ENCODE measurements at places on chromosomes 1 and 21.

GRCh38 chr1:8031176-8031785 lies 5.2 kb upstream of the ERRFI1 start:
- no peak for DNase-seq

DNA sequence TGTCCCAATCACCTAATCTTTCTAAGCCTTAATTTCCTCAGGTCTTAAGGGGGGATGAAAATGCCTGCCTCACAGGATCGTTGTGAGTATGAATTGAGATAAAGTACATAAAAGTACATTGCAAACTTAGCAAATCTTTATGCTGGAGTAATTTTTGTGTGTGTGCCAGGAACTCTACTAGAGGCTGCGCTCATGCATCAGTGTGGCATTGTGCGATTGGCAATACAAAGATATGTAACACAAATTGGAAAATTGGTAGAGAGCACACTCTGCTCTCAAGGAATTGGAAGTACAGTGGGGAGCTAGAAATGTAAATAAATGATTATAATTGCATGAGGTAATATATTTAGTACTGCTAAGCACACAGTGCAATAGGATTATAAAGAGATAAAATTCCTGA lies 398.3 kb downstream of the DUSP10 start:
- DNase-seq: no peak

GRCh38 chr1:214380396-214380795 lies 99.4 kb downstream of the SMYD2 start:
- DNase-seq: no peak

DNA sequence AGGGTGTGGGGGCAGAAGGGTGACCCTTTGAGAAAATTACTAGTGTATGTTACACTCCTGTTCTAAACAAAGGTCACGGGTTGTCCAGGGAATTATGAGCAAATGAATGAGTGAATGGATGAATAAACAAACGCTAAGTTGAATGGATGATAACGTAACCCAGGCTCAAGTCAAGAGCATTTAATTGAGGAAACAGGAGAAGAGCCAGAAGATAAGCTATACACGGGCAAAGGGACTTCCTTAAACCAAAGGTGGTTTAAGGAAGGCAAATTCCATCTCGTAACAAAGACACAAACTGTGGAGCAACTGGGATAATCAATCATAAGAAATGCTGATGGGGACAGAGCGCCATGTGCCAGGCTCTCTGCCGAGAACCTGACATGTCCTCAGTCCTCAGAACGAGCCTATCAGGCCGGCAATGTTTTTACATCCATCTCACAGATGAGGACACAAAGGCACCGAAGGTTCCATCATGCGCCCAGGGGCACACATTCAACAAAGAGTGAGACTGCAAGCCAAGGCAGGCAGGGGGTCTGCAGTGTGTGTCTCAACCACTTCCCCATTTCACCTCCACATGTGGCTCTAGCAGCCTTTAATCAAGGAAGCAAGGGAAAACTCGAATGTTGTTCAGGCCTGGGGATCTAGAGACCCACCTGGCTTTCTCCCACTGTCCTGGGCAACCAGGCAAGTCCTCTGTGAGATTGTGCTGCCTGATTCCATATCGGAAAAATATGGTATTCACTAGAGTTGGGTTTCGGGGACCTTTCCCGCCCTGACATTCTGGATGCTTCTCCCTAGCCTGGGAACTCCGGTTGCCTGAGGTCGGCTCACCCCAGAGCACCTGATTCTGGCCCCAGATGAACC lies 126.8 kb upstream of the EDN2 start:
- no peak for DNase-seq

GRCh38 chr1:223836586-223836985 lies 9.2 kb downstream of the TP53BP2 start:
- DNase-seq: no peak

DNA sequence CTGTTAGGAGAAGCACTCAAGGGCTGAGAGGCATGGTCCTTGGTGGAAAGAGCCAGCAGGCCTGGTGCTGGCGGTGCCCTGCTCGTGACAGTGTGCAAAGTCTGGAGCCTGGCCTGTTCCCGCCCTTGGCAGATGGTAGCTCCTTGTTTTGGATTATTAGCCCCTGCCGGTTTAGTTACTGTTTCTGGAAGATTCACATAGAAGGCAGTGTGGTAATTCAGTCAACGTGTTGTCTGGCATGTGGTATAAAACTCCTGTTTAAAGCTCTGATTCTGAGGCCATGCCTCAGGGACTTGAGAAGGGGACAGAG lies 6.8 kb downstream of the PKNOX1 start:
- DNase-seq: no peak

DNA sequence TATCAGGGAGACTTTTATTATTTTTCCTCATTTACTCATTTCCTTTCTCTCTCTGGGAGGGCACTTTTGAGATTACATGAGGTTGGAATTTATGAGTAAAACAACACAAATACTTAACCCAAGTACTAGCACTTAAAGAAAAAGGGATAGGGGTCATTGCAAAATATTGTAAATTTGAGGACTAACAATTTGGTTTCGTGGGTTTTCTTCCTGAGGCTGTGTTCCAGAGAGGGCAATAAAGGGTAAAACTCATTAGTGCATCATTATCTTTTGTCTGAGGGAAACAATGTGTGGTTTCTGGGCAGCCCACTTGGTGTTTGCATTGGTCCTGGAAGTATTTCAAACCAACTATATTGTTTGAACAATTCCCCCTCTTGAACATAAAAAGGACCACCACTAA lies 96.5 kb downstream of the GREM2 start:
- DNase-seq: no peak

DNA sequence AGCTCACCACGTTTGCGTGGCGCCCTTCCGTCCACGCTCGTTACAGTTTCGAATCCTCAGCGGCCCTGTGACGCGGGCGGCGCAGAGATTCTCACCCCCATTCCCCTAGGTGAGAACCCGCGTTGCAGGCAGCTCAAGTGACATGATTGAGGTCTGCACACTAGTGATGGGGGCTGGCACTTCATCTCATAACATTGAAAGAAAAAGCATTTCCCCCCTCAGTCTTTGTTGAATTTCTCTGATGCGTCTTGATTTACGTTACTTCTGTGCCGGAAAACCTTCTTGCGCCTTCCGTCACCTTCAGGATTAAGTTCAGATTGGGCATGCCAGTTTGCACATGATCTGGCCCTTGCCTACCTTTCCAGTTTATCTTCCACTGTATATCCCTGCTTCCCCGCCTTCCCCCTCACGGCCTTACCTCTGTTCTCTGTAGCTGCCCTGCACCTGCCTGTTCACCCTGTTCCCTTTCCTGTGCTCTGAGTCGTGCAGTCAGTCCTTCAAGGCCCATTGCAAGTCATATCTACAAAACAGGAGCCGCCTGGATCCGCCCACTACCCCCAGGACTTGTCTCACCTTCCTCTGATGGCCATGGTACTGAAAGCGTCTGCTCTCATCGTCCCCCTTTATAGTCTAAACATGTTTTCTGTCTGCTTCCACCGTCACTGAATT lies 1.1 kb downstream of the CTPS1 start:
- DNase-seq: no peak

- no peak for DNase-seq
Measured at GRCh38 chr1:233639611-233640010, 25.7 kb downstream of the KCNK1 start.

GRCh38 chr1:50023292-50024159 lies at the start of gene AGBL4:
Gene AGBL4 (minus strand): TSS chr1:50023954.
- DNase-seq: no peak

- no peak for DNase-seq
Measured at GRCh38 chr1:24912376-24913273, 17.5 kb downstream of the RUNX3 start.

DNA sequence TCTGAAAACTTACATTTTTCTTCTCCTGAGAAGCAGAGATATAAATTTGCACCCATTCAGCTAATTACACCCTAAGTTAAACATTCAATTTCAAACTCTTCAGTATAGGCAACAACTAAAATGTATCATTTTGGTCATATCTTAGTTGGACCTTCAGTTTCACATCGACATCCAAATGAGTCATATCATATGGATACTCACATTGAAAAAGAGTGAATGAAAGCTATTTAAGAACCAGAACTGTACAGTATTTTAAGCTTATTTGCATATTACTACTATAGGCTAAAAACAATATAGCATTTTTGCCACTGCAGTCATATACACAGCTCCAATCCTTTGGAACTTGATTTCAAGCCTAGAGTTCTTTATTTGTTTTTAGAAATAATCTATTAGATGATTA lies 33.6 kb downstream of the USP25 start:
- DNase-seq: no peak

- no peak for DNase-seq
Measured at GRCh38 chr21:25963181-25963580, 207.4 kb downstream of the APP start.

DNA sequence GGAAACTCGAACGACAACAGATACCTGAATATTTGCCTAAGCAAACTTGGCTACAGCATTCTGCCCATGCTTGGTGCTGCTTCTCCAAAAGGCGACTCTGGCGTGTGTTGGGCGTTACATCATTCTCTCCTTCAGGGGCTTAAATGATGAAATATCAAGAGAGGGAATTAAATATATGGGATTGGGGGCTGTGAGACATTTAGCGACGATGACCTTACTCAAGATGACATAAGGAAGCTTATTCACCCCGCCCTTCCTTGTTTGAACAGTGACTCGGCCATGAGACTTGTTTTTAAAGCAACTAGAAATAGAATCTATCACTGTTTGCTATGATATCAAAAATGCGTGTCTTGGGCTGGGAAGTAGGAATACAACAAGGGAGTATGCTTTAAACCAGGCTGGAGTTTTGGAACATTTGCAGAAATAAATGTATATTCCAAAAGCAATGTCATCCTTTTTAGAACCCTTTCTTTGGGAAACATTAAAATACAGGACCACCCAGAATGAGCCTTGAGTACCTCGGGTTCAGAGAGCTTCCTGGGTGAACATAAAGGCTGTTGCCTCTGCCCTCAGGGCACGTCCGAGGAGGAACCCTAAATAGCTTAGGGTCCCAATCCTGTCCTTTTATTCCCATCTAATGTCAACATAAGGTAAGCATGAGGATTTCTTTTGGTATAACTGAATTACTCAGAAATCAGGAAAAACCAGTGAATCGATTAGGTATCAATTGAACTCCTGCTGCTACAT lies 123.3 kb upstream of the SLC45A1 start:
- DNase-seq: no peak

GRCh38 chr1:1281533-1282321 lies 1.5 kb downstream of the SCNN1D start:
- no peak for DNase-seq

GRCh38 chr1:219099307-219099706 lies 74.4 kb upstream of the LYPLAL1 start:
- no peak for DNase-seq

DNA sequence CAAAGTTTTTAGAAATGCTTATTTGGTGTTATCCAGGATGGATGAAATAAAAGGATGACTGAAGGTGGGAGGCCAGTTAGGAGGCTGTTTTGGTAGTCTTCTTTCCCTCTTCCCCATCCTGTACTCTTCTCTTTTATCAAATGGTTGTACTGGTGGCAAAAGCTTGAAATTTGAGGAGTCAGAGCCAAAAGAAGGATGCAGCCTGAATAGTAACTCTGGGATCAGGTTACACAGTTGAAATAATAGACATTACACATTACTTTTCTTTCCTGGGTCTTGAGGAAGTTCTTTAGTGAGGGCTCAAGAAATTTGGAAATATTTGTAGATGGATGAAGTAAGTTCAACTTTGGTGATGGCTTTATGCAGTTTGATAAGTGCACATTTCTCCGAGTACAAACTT lies 108.6 kb downstream of the GPR52 start:
- DNase-seq: no peak

- no peak for DNase-seq
Measured at GRCh38 chr1:154582885-154583284, 15.3 kb downstream of the CHRNB2 start.

GRCh38 chr1:40450495-40451237 lies 390 bp downstream of the ZFP69B start:
- DNase-seq: no peak

DNA sequence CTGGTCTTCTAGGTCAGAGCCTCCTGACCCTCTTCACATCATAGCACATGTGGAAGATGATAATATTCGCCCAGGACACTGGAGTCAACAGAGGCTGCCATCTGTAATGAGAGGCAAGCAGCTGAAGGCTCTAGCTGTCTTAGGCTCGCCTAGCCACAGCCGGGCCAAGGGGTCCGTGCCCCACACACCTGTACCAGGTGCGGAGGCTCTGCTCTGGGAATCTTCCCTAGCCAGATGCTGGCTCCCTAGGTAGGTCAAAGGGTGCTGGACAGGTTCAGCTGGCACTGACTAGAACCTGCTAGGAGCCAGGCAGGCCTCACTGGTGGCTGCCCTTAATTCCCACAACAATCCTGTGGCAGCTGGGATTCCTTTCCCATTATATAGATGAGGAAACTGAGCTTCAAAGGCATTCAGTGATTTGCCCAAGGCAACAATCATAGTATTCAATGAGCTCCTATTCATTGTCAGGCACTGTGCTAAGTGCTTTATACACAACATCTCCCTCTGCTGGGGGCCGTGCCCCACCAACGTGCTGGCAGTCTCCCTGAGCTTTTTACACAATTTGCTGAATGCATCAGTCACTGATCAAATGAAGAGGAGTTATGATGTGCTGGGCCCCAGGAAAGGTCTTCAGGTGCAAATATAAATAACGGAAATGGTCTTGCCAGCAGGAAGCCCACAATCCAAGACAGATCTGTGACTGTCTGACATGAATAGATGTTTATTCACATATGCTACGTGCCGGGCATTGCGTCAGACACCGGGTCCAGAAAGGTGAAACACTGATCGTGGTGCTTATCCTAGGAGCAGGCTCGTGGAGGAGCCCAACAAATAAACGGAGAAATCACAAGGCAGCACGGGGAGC lies 58.0 kb downstream of the DDX20 start:
- DNase-seq: no peak

- DNase-seq: peak; percentile 83
Measured at GRCh38 chr1:225746361-225747179, 31.1 kb upstream of the SRP9 start.

GRCh38 chr1:185573677-185574076 lies 160.5 kb upstream of the HMCN1 start:
- DNase-seq: no peak

GRCh38 chr1:245704765-245705164 lies 550.0 kb downstream of the KIF26B start:
- no peak for DNase-seq

- DNase-seq: peak; percentile 87
Measured at GRCh38 chr1:167791281-167792187, 69.8 kb downstream of the MPZL1 start.

- DNase-seq: no peak
Measured at GRCh38 chr1:43422995-43423671, 30.6 kb downstream of the HYI start.

DNA sequence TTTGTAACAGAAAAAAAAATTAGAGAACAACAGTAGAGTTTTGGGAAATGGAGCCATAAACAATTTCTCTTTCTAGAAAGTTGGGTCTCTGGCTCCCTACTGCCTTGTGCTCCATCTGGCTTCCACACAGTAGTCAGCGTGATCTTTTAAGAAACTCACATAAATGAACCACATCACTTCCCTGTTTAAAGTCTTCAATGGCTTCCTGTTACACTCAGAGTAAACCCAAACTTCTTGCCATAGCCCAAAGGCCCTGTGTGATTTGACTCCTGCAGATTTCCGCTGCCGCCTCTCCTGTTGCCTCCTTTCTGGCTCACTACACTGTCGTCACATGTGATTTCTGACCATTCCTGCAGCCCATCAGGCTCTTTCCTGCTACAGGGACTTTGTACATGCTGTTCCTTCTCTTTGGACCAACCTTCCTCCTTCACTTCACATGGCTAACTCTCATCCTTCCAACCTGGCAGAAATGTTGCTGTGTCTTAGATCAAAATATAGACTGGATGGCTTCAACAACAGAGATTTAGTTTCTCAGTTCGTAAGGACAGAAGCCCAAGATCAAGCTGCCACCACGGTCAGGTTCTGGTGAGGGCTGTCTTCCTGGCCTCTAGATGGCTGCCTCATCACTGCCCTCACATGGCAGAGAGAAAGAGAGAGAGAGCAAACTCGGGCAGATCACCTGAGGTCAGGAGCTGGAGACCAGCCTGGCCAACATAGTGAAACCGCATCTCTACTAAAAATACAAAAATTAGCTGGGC lies 34.0 kb downstream of the OPRD1 start:
- DNase-seq: no peak

Measured in fibroblast of the conjunctiva (primary cell).